Activated CD4-positive, alpha-beta T cell treated with anti-CD3 and anti-CD28 coated beads for 48 hours (primary cell): ENCODE measurements at places on chromosomes 1 and 21.
A peak's percentile ranks its signal among the peaks of the same experiment; 100 is the strongest.

DNA sequence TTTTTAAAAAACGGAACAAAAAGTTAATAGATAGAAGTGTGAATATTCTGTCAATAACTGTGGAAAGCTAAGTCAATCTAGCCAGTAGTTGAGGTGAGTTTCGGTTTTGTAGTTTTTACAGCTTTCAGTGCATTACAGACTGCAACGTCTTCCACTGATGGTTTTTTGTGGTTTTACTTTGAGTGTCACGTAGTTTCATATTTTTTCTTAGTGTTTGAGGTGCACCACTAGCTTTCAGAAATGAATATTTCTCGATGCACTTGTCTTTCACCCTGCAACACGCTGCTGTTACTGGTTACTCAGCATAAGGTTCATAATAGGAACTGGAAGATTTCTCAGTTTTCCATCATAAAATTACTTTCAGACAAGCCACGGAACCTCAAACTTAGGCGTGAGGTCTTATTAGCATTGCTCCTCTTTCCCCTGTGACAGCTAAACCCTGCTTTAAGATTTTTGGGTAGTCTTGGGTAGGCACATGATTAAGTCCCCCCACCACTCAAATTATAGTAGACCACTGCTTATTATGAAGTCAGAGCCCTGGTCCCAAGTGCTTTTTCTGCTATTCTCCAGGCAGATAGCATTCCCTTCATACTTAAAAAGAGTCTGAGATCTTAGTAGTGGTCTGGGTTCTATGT, 1412.7 kb downstream of the KCNT2 start:
- DNase-seq: peak; percentile 21

DNA sequence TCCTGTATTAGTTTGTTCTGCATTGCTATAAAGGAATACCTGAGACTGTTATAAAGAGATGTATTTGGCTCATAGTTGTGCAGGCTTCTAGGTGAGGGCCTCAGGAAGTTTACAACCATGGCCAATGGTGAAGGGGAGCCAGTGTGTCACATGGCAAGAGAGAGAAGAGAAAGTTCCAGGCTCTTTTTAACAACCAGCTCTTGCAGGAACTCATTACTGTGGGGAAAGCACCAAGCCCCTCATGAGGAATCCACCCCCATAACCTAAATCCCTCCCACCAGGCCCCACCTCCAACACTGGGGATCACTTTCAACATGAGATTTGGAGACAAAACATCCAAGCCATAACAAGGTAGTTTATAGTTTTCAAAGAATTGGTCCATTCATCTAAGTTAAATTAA, 5.0 kb upstream of the MEAF6 start:
- no peak for DNase-seq

DNA sequence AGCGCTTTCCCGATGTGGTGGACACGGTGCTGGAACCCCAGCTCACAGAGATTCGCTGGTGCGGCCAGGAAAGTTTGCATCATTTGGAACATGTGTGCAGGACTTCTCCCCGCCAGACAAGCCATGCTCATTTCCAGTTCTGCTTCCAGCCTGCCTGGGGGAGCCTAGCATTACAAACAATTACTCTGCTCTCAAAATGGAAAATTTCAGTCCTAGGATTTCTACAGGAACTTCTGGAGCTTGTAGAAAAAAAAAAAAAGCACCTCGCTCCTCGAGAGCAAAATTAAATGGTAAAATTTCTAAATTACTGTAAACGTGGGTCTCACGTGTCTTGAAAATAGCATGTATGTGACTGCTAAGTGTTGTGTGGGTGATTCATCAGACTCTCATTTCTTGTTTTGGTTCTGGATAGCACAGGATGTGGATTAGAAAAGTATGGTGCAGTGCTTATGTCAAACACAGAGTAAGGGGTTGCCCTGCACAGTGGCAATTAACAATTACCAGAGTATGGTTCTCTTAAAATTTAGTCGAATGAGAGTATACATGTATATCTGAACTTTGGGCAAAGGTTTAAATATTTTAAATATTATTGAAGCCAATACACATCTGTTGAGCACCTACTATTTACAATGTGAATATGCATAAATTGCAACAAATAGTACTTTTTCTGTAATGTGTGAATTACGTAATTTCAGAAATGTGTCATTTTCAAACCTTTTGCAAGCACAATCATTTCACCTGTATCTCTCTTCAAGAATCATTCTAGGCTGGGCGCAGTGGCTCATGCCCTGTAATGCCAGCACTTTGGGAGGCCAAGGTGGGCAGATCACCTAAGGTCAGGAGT, 61.8 kb upstream of the PTGFRN start:
- DNase-seq: peak; percentile 29

DNA sequence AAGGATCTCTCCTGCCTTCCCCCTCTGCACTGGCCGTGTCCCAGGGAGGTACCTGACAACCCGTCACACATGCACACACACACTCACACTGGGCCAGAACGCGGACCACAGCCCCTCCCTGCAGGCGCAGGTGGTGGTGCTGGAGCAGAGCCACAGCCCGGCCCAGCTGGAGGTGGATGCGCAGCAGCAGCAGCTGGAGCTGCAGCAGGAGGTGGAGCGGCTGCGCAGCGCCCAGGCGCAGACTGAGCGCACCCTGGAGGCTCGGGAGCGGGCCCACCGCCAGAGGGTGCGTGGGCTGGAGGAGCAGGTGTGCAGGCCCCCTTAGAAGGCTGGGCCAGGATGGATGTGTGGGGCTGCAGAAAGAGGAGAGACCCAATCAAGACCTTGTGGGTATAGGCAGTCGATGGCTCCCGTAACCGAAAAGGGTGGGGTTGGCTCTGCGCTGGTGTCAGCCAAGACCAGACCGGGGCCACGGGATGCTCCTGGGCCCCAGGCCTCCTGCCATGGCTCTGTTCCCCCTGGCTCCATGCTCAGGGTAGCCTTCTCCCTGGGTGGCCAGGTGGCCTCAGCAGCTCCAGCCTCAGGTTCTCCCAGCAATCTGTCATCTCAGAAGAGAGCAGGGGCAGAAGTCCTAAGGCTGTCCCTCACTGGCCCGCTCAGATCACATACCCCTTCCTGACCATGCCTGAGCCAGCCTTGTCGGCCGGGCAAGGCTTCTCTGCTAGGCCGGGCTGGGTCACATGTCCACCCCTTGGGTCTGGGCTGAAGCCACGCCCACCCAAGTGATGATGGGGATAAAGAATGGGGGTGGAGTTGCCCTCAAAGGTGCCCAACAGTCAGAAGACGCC, 8.9 kb downstream of the MFAP2 start:
- no peak for DNase-seq

DNA sequence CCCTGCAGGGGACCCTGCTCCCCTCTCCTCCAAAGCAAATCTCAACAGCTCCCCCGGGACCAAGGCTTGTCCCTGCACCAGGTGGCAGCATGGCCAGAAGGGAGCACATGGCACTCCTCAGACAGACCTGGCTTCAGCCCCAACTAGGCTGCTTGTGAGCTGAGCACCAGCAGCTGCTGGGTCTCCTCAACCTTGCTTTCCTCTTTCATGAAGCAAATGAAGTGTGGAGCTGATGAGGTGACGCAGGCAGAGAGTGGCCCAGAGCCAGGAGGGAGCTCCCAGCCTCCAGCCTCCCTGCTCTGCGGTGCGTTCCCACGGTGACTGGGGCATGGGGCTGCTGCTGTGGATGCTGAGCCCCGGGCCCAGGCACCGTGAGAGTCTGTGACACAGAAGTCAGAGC, 34.0 kb downstream of the MEGF6 start:
- no peak for DNase-seq

DNA sequence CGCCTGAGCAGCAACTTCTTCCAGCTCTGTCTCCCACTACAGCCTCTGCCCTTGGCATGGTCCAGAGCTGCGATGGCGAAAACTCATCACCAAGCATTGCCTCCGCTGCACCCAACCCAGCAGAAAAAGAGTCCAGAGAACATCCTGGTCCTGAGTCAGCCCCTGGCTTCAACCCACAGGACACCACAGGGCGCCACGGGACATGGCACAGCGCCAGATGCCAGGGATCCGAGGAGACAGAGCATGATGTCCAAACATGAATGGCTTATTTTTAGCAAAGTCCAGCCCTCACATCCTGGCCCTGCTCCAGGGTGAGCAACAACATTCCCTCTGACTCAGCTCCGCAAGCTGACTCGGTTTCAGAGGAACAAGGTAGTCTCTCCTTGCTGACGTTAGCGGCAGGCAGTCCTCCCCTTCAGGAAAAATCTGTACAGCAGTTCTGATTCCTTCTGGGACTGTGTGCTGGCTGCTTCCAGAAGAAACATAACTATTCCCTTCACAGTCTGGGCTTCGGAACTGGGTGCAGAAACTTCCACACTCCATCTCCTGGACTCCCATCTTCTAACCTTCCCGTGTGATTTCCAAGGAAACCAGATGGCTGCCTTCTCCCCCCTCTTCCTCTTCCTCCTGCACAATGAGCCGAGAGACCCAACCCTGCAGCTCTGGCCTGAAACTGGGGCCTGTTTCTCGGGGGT, 131.3 kb downstream of the TOMM20 start:
- no peak for DNase-seq

DNA sequence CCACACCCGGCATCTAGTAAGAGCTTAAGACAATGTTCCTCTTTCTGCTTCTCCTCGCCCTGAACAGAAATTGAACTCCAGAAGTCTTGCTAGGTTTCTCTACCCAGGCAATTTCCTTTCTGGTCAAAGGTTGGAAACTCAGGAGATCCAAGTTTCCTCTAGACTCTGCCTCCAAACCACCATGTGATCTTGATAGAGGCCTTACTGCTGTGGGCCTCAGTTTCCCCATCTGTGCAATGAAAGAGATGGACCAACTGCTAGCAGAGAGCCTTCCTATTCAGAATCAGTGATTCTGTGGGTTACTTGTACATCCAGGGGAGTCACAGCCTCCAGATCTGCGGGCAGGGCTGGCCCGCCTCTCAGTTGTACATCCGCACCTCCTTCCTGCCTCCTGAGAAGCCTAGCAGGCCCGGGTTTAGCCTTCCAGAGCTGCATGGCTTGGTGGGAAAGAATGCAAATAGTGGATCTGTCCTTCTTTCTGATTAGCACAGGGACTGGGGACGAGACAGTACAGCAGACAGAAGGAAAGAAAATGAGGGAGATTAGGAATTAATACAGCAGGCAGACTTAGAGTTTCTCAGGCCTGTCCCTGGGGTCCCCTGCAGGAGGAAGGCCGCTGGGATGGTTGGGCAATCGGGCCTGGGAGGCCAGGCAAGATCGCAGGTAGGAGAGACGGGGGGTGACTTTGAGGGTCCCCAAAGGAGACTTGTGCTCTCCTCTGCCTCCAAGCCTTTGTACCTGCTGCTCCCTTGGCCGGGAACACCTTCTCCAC, 83.9 kb downstream of the PAX7 start:
- DNase-seq: no peak

DNA sequence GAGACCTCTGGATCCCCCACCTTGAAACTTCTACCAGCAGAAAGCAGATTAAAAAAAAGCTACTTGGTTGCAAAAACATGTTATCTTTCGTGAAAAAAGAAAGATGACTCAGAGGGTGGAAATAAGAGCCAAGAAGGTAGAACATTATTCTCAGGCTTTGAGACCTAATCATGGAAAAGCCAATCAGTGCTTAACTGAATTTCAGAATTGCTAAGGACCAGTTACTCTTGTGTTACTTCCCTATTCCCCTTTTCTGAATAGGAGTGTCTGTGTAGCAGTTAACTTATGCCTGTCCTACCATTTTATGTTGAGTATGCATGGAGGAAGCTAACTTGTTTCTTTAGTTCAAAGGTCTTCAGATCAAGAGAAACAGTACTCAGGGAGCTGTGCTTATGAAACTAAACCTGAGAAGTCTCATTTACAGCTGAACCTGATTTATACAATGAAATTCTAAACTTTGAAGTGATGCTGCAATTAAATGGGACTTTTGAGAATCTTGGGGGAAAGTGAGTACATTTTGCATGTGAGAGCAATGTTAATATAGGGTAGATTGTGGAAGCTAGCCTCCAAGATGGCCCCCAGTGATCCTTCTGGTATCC, 15.1 kb upstream of the FOXD3 start:
- DNase-seq: no peak

DNA sequence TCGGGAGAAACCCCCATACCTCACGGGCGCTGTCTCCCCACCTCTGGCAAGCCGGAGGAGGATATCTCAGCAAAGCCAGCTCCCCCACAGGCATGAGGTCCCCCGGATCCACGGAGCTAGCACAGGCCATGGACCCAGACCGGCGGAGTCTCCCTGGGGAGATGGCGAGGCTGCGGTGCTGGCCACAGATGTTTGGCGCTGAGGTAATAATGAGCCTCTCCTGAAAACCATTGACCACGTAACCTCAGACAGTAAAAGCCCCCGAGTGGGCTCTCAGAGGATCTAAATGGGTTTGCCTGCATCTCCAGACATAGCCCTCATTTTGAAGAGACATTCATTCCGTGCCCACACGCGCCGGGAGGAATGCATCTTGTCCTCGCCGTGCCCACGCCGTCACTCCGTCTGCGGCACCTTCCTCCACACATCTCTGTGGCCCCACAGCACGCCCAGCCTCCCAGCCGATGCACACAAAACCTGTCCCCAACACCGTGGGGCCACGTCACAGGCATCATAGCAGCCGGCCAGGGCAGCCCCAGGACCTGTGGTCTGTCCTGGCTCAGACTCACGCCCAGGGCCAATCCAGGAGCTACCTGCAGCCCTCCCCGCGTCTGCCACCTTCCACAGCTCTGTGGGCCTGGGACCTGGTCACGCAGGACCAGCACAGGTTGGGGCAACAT, 150.9 kb downstream of the PRDM16 start:
- no peak for DNase-seq

DNA sequence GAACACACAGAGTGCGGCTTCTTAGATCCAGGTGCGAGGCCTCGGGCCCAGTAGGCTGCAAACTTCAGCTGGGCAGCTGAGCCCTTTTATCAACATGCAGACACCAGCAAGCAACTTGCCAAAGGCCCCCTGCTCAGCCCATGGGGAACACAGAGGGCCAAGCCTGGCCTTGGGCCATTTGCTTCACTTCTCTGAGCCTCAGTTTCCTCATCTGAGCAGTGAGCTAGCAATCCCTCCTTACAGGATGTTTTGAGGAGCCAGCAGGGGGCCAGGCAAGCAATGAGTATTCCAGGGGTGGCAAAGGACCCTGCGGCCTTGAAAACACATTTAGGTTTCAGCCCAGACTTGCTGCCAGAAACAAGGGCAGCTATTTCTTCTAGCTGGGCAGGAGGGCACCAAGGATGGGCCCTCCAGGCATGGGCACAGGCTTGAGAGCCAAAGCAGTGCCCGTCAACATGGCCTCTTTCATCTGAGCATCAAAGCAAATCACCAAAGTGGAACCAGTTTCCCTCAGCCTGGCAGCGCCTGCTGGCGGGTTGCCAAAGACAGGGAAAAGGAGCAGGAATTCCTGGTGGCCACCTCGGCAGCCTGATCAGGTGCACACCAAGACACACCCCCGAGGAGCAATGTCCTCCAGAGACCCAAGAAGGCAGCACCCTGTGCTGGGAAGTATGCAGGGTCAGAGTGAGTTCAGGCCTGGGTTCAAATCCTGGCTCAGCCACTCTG, 1.4 kb downstream of the MATN1 start:
- no peak for DNase-seq

GRCh38 chr21:31838586-31839355, 34.0 kb upstream of the HUNK start:
- no peak for DNase-seq

- DNase-seq: no peak
Measured at GRCh38 chr1:79507770-79508169, 501.2 kb upstream of the ADGRL4 start.

DNA sequence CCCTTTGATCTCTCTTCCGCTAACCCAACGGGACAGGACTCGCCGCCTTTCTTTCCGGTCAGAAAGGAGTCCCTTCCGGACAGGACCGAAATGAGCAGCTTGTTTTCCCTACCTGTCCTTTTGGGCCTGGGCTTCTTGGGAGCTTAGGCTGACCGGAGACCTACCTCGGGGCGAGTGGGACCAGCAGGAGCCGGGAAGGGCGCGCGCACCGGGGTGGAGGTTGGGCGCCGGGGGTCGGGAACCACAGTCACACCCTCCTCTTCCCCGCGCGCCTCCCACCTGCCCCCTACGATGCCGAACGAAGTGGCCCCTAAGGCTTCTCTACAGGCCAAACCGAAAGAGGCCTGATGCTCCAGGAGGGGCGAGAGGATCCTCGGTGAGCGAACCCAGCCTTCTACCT, 95.2 kb downstream of the PRKAB2 start:
- no peak for DNase-seq
